Keratinocyte (primary cell): ENCODE measurements at places on chromosomes 4 and X.

GRCh38 chrX:112163906-112164305, 81.3 kb upstream of the TRPC5 start:
- H3K27ac ChIP-seq: no peak overlapping the region
- no peaks in the 10 kb centered on the region for H3K4me1 ChIP-seq
- H3K36me3 ChIP-seq: no peaks in the 10 kb centered on the region
- no peak overlapping the region for H3K4me3 ChIP-seq
- no peak for DNase-seq
- H3K27me3 ChIP-seq: no peaks in the 10 kb centered on the region

- H3K36me3 ChIP-seq: peaks cover 42% of the 10 kb centered on the region
- H3K27me3 ChIP-seq: no peaks in the 10 kb centered on the region
- peaks cover 11% of the 10 kb centered on the region for H3K4me1 ChIP-seq
- DNase-seq: no peak
Measured at GRCh38 chr4:2927016-2927695, 36.0 kb downstream of the NOP14 start.

- H3K36me3 ChIP-seq: no peaks in the 10 kb centered on the region
- H3K4me3 ChIP-seq: no peak overlapping the region
- H3K27ac ChIP-seq: no peak overlapping the region
- H3K27me3 ChIP-seq: no peaks in the 10 kb centered on the region
Measured at GRCh38 chr4:66750273-66750672, 795.0 kb downstream of the CENPC start.

DNA sequence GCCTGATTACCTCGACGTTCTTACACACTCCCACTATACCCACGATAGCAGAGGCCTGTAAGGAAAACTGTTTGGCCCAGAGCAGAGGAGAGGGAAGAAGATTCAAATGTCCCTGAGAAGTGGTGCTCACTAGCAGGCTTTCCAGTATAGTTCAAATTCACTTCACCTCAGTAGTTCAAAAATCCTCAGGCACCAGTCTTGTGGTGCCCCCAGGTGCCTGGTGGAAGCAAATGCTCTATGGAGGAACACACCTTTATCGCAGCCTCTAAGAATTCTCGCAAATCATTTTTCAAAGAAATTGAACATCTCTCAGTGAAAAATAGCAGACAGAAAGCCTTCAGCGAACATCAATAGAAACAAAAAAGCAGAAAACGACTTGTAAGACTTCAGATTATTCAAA, 12.2 kb upstream of the MTMR1 start:
- DNase-seq: no peak
- H3K36me3 ChIP-seq: no peaks in the 10 kb centered on the region
- no peaks in the 10 kb centered on the region for H3K27me3 ChIP-seq
- no peak overlapping the region for H3K4me3 ChIP-seq

GRCh38 chrX:7170898-7171297, 22.9 kb upstream of the PUDP start:
- no peak for DNase-seq
- no peak overlapping the region for H3K4me3 ChIP-seq
- H3K4me1 ChIP-seq: no peaks in the 10 kb centered on the region

DNA sequence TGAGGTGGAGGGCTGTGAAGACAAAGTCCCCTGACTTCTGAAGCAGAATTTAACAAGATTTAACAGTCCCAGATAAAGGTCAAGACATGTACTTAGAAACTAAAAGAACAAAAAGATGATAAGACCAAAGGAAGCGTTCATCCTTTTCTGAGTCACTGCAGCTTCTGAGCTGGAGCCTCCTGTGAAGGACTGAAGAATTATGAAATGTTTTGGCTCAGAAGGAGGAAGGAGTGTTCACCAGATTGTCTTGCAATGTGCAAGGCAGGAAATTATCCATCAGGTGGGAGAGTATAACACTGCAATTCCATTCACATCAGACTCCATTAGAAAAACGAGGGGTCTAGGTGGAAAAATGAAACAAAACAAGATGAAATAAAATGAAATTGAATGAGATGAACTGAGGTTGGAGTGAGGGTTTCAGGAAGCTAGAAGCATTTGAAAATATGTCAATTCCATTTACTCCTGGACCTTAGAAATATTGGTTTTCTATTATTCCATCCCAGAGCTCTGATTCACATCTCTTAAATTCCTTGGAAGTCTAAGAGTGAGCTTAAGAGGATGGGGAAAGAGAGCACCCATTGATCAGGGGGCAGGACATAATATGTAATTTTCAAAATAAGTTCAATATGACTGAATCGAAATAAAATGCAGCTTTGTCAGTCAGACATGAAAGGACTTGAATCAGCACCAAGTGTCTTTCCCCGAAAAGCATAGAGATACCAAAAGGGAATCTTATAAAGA, 186.1 kb upstream of the LNX1 start:
- DNase-seq: no peak
- H3K4me1 ChIP-seq: no peaks in the 10 kb centered on the region
- no peaks in the 10 kb centered on the region for H3K27me3 ChIP-seq
- no peak overlapping the region for H3K27ac ChIP-seq
- no peaks in the 10 kb centered on the region for H3K36me3 ChIP-seq
- H3K4me3 ChIP-seq: no peak overlapping the region

GRCh38 chr4:16642897-16643296, 255.5 kb downstream of the LDB2 start:
- H3K4me1 ChIP-seq: no peaks in the 10 kb centered on the region
- H3K27ac ChIP-seq: no peak overlapping the region
- H3K27me3 ChIP-seq: no peaks in the 10 kb centered on the region
- H3K4me3 ChIP-seq: no peak overlapping the region
- H3K36me3 ChIP-seq: no peaks in the 10 kb centered on the region

GRCh38 chrX:489820-490219, 103.1 kb upstream of the PPP2R3B start:
- H3K36me3 ChIP-seq: no peaks in the 10 kb centered on the region
- no peak for DNase-seq
- H3K27ac ChIP-seq: no peak overlapping the region
- no peak overlapping the region for H3K4me3 ChIP-seq

- H3K27me3 ChIP-seq: no peaks in the 10 kb centered on the region
- H3K4me1 ChIP-seq: peaks cover 14% of the 10 kb centered on the region
- H3K36me3 ChIP-seq: no peaks in the 10 kb centered on the region
Measured at GRCh38 chrX:39477762-39478120, 620.0 kb downstream of the BCOR start.

DNA sequence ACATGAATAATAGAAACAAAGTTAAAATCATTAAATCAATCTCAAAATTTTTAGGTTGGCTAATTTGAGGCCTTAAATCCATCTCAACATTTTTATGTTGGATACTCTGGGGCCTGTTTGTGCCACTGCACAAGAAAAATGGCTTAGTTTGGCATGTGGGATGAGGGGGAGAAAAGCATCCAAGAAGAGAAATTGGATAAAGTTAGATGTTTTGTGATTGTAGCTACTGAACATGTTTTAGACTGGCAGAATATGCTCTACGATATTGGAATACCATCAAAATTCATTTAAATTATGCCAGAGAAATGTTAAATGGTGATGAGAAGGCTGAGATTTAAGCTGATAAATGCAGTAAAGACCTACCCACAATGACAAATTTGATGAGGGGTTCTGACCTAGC, 376.9 kb downstream of the CXXC4 start:
- H3K27ac ChIP-seq: no peak overlapping the region
- H3K4me3 ChIP-seq: no peak overlapping the region
- H3K4me1 ChIP-seq: no peaks in the 10 kb centered on the region
- H3K36me3 ChIP-seq: no peaks in the 10 kb centered on the region
- no peaks in the 10 kb centered on the region for H3K27me3 ChIP-seq

DNA sequence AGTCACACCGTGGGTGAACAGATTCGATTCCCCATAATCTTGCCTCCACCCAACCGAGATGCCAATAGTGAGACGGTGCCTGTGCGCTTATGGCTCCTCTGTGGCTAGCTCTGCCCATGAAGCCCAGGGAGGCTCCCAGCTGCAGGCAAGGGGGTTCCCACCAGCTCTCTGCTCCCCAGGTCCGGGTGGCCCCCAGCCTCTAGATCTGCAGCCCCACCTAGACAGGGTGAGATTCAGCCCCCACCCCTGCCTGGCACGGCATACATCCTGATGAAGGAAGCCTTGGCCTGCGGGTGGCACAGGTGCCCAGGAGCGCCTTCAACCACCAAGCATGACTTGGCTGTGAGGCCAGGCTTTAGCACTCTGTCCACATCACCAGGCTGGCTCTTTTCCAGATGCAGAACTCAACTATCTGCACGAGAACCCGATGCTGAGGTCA, 40.6 kb downstream of the WDR1 start:
- H3K4me1 ChIP-seq: no peaks in the 10 kb centered on the region
- no peaks in the 10 kb centered on the region for H3K27me3 ChIP-seq
- no peak for DNase-seq
- H3K4me3 ChIP-seq: no peak overlapping the region
- H3K27ac ChIP-seq: no peak overlapping the region
- peaks cover 61% of the 10 kb centered on the region for H3K36me3 ChIP-seq

- no peak overlapping the region for H3K4me3 ChIP-seq
- DNase-seq: no peak
- no peaks in the 10 kb centered on the region for H3K27me3 ChIP-seq
- H3K36me3 ChIP-seq: no peaks in the 10 kb centered on the region
- no peaks in the 10 kb centered on the region for H3K4me1 ChIP-seq
Measured at GRCh38 chrX:9587642-9588041, 122.8 kb downstream of the TBL1X start.

DNA sequence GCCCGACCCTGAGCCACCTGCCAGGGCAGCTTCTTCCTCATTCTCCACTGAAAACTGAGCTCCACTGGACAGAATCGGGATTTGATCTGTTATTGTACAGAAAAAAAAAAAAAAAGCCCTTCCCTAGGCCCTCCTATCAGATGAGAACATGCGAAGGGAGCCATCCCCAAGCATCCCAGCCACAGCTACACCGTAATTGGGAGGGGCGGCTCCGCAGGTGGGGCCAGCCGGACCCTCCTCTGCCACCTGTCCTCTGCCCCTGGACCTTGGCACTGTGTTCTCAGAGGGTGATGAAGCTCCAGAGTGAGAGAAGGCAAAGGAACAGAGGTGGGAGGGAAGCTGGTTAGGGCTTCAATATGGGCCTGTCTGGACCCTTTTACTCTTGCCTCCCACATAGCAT, 240.0 kb upstream of the PSAPL1 start:
- H3K27me3 ChIP-seq: no peaks in the 10 kb centered on the region
- H3K4me1 ChIP-seq: peaks cover 10% of the 10 kb centered on the region
- H3K36me3 ChIP-seq: no peaks in the 10 kb centered on the region

DNA sequence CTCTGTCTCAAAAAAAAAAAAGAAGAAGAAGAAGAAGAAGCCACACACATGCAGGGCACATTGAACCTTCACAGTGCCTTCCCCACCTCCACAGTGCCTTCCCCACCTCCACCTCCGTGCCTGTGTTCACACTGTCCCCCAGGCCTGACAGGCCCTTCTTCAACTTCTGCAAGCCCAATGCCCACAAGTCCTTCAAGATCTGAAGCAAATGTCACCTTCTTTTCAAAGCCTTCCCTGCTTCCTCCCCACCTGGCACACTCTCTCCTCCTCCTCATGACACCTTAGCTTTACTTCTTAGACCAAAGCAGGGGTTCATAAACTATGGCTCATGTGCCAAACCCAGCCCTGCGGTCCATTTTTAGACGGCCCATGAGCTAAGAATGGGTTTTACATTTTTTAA, 19.9 kb downstream of the ELF4 start:
- no peak overlapping the region for H3K4me3 ChIP-seq
- no peak for DNase-seq
- peaks cover 9% of the 10 kb centered on the region for H3K4me1 ChIP-seq
- H3K27ac ChIP-seq: no peak overlapping the region
- no peaks in the 10 kb centered on the region for H3K36me3 ChIP-seq
- H3K27me3 ChIP-seq: no peaks in the 10 kb centered on the region

GRCh38 chrX:40145923-40146261, 48.1 kb upstream of the BCOR start:
- H3K27me3 ChIP-seq: peaks cover 31% of the 10 kb centered on the region
- H3K27ac ChIP-seq: no peak overlapping the region
- DNase-seq: no peak
- H3K4me1 ChIP-seq: no peaks in the 10 kb centered on the region
- H3K4me3 ChIP-seq: peak overlapping the region; percentile 53
- H3K36me3 ChIP-seq: no peaks in the 10 kb centered on the region

DNA sequence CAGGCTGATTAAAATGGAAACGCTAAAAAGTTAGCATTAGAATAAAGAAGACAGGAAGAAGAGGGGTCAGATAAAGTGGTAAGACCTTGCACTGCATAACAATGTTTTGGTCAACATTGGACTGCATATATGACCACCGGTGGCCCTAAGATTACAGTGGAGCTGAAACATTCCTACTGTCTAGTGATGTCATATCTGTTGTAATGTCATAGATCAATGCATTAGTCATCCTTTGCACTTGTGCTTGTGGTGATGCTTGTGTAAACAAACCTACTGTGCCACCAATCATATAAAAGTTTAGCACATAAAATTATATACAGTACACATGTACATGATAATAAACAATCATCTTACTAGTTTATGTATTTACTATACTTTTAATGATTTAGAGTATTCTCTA, 73.0 kb downstream of the TMEM165 start:
- H3K27me3 ChIP-seq: no peaks in the 10 kb centered on the region
- H3K4me3 ChIP-seq: no peak overlapping the region
- DNase-seq: no peak
- H3K27ac ChIP-seq: no peak overlapping the region

- H3K4me1 ChIP-seq: no peaks in the 10 kb centered on the region
- H3K27me3 ChIP-seq: no peaks in the 10 kb centered on the region
- H3K27ac ChIP-seq: no peak overlapping the region
- no peaks in the 10 kb centered on the region for H3K36me3 ChIP-seq
- DNase-seq: no peak
Measured at GRCh38 chr4:88320780-88321373, 36.5 kb upstream of the PPM1K start.

GRCh38 chr4:17941731-17942130, 79.8 kb downstream of the LCORL start:
- H3K4me1 ChIP-seq: peaks cover 13% of the 10 kb centered on the region
- H3K27ac ChIP-seq: no peak overlapping the region
- H3K36me3 ChIP-seq: no peaks in the 10 kb centered on the region

GRCh38 chrX:39898147-39898546, 199.6 kb downstream of the BCOR start:
- DNase-seq: no peak
- H3K4me3 ChIP-seq: no peak overlapping the region
- no peaks in the 10 kb centered on the region for H3K36me3 ChIP-seq
- H3K27me3 ChIP-seq: no peaks in the 10 kb centered on the region
- peak overlapping the region; percentile 59 for H3K27ac ChIP-seq
- peaks cover 38% of the 10 kb centered on the region for H3K4me1 ChIP-seq

DNA sequence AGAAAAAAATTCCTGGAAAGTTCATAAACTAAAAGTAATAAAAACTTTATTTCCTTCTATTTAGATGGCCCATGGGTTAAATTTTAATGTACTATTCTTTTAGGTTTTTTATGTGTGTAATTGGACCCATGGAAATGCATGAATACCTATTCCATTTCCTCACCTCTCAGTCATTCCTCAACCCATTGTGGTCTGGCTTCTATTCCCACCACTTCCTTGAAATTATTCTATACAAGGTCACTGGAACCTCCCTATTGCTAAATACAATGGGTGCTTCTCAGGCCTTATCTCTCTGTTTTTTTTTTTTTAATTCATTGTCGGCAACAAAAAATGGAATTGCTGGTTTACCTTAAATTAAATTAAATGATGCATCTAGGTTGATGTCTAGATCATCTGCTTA, 17.2 kb downstream of the SLC39A8 start:
- no peak overlapping the region for H3K27ac ChIP-seq
- no peak overlapping the region for H3K4me3 ChIP-seq
- no peaks in the 10 kb centered on the region for H3K36me3 ChIP-seq
- DNase-seq: no peak
- H3K4me1 ChIP-seq: peaks cover 5% of the 10 kb centered on the region
- H3K27me3 ChIP-seq: no peaks in the 10 kb centered on the region

GRCh38 chrX:83326539-83326938, 181.6 kb upstream of the POU3F4 start:
- no peaks in the 10 kb centered on the region for H3K27me3 ChIP-seq
- no peak overlapping the region for H3K27ac ChIP-seq
- H3K36me3 ChIP-seq: no peaks in the 10 kb centered on the region

GRCh38 chr4:10716163-10716562, 31.6 kb upstream of the CLNK start:
- H3K27me3 ChIP-seq: no peaks in the 10 kb centered on the region
- H3K27ac ChIP-seq: no peak overlapping the region
- H3K4me1 ChIP-seq: no peaks in the 10 kb centered on the region
